Stimulated activated CD4-positive, alpha-beta T cell treated with anti-CD3 and anti-CD28 coated beads, Interleukin-1b, Interleukin-23, amount 100 ng/mL, for 1 hour (primary cell): ENCODE measurements at places on chromosomes 16 and 17.

DNA sequence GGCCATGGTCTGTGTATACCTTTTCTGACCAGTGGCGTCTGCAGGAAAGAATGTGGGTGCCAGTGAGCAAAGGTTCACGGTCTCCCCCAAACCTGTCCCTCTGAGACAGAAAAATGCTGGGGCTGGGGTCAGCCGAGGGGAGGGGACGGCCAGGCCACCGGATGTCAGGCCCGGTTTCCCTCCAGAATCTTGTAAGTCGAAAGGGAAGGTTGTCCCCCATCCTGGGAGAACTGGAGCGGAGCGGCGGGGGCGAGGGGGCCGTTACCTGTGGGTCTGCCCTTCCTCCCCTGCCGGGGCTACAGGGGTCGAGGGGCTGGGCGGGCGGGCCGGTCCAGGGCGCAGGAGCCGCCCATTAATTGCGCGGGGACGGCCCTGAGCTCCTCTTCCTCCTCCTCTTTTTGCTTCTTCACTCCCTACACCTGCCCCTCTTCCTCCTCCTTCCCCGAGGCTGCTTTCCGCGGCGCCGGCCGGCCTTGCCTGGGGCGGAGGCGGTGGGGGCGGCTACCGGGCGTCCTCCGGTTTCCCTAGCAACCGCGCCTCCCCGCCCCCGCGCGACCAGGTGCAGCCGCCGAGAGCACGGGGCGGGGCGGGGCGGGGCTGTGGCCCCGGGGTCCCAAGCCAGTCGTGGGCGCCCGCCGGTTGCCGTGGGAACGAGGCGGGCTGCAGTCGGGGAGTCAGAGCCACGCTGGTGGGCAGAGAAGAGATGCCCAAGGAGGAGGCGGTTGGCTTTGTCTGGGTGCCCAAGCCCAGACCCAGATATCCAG is at the start of gene MARCHF10:
Gene MARCHF10, minus strand, starts transcription at position 503 of the 764 bp plus-strand sequence. CDS start 6,579 bp downstream, outside the sequence.
- DNase-seq: no peak

DNA sequence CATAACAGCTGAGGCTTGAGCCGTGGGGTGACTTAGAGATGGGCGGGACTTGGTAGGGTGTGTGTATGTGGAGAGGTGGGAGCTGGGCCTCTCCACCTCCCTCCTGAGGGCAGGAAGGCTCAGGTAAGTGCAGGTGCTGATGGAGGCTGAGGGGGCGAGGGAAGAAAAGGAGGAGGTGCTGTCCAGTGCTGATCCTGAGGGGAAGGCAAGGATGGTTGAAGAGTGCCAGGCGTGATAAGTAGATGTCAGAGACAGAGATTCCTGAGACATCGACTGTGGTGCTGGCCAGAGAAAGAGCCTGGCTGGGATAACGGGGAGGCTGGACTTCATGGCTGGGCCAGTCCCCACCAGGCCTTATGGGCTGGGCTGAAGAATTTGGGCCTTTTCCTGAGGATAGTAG is 159.1 kb downstream of the SDK2 start:
- no peak for DNase-seq

DNA sequence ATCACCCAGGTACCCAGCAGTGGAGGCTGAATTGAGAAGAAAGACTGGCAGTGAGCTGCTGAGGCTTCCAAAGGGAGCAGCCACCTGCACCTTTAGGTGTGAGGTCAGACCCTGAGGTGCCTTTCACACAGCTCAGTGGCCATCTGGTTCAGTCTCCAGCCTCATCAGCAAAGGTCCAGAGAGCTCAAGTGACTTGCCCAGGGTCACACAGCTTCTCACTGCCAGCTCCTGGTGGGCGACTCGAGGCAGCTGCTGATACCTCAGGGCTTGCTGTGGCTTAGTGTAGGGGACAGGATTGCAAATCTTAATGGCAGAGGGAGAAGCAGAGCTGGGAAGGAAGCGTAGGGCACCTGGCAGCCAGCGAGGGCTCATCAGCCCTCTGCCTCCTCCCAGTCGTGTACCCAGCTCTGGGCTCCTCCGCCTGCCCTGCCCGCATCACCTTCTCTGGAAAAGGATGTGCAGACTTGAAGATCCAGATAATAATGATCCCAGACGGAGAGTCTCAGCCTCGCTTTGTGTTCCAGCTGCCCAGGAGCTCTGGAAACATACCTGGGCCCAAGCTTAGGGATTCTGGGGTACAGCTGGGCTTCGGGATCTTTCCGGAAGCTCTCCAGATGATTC is 165.3 kb upstream of the GSE1 start:
- DNase-seq: no peak

DNA sequence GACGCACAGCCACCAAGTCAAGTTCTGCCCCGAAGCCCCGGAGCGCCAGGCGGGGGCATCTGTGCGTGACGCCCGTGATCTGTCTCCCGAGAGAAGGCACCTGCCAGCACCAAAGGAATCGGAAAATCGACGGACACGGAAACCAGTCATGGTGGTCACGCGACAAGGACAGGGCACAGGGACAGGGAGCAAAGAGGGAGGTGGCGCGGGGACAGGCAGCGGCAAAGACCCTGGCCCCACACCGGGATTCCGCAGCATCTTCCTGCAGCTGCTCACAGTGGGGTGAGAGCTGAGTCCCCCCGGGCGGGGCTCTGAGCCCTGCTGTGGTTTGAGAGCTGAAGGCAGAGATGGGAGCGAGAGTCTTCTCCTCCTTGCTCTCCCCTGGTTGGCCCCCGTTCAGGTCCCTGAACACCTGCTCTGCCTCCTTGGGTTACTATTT is 56.4 kb downstream of the ABR start:
- no peak for DNase-seq

DNA sequence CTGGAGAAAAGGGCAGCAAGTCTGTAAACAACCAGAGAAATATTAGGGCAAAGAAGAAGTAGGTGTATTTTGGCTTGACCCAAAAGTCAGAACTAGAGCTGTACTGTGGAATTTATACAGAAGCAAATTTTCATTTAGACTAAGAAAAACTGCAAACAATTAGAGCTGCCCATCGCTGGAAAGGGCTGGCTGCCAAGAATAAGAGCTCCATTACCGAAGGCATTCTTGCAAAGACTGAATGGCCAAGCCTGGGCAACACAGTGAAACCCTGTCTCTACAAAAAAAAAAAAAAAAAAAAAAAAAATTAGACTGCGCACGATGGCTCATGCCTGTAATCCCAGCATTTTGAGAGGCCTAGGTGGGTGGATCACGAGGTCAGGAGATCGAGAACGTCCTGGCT is 53.9 kb upstream of the TMC5 start:
- no peak for DNase-seq
